ENCODE measurements at places on chromosomes 7 and 10.

DNA sequence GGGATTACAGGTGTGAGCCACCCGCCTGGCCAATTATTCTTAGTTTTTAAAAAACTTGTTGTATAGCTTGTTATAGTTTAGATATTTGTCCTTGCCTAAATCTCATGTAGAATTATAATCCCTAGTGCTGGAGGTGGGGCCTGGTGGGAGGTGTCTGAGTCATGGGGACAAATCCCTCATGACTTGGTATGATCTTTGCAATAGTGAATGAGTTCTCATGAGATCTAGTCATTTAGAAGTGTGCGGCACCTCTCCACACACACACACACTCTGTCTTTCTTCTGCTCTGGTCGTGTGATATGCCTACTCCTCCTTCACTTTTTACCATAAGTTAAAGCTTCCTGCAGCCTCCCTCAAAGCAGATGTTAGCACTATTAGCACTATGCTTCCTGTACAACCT is 37.2 kb downstream of the FAM149B1 start:
- DNase-seq, result no peak

- no peak for DNase-seq
These were observed 27.1 kb downstream of the MET start for GRCh38 chr7:116698930-116699721.

DNA sequence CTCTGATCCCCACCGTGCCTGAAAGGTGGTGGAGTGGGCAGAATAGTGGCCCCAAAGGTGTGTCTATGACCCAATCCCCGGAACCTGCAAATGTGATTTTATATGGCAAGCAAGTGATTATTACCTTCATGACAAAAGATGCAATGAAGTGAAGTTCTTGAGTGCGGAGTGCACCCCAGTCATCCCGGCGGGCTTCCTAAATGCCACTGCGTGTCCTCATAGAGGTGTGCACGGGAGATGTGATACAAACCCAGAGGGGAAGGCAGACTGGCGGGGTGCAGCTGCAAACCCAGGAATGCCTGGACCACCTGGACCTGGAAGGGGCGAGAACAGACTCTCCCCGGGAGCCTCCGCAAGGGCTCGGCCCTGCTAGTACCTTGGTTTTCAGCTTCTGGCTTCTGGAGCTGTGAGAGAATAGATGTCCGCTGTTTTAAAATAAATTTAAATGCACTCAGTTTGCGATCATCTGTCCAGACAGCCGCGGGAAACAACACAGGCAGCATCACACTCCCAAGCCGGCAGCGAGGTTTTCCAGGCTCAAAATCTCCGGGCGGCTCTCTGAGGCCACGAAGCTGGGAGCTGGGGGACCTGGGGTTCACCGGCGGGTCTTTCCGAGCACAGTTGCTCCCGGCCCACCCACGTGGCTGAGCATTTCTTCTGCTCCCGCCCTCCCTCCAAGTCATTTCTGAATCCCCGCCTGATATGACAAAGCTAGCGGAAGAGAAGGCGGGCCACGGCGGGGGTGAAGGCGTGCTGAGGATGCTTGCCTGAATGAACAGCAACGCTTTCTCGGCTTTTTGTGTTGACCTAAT is 50.4 kb upstream of the EBF3 start:
- no peak for DNase-seq

GRCh38 chr10:101997803-101998202 is 58.2 kb downstream of the ARMH3 start:
- no peak for DNase-seq

- DNase-seq, result no peak
These were observed 100.7 kb downstream of the NKX6-2 start for GRCh38 chr10:132685101-132685891.

- DNase-seq, result no peak
These were observed 74.9 kb downstream of the PCGF5 start for GRCh38 chr10:91295346-91295745.

Measured in D721Med (cell line).